Endodermal cell (in vitro differentiated cells): ENCODE measurements at places on chromosomes 1 and 21.

GRCh38 chr1:15707239-15707925 lies 23.3 kb downstream of the PLEKHM2 start:
- DNase-seq, result no peak

- no peak for DNase-seq
These were observed 156.2 kb downstream of the TPR start for GRCh38 chr1:186218654-186219352.

GRCh38 chr1:16122916-16123315 lies 33.0 kb downstream of the EPHA2 start:
- DNase-seq, result peak; percentile 40

DNA sequence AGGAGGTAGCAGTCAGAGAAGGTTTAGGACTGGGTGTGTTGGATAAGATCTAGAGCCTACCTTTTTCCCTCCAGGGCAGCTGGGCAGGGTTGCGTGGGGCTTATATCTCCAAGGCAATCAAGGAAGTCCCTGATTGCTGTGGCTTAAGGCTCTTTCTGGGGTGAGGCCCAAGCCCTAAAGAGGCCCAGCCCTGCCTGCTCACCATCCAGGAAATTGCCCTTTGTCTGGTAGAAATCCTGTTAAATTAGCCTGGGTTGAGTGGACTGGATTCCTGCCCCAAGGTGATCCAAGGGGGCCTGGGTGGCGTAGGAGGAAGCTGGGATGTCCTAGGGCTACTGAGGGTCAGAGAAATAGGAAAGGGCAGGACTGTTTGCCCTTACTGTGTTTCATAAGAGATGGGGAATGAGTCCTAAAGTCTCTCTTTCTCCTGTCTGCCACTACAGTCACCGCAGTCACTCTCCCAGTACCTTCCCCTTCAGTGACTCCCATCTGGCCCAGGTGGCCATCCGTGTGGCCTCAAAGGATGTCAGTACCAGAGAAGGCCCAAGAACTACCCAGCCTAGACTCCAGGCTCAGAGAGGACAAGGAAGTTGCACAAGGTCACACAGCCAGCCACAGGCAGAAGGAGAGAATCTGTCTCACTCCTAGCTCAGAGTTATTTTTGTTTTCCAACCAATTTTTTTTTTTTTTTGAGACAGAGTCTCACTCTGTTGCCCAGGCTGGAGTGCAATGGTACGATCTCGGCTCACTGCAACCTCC lies 25.8 kb downstream of the MFSD2A start:
- DNase-seq, result no peak

- no peak for DNase-seq
These were observed 43.4 kb downstream of the FHAD1 start for GRCh38 chr1:15290382-15290781.

- DNase-seq, result no peak
These were observed 97.1 kb downstream of the AK5 start for GRCh38 chr1:77378723-77379535.

- peak; percentile 53 for DNase-seq
These were observed 35.9 kb downstream of the FCER1A start for GRCh38 chr1:159338018-159338417.

GRCh38 chr1:29975036-29975694 lies 738.8 kb downstream of the PTPRU start:
- DNase-seq, result peak; percentile 92

GRCh38 chr1:170560681-170561285 lies 28.8 kb downstream of the GORAB start:
- DNase-seq, result no peak

DNA sequence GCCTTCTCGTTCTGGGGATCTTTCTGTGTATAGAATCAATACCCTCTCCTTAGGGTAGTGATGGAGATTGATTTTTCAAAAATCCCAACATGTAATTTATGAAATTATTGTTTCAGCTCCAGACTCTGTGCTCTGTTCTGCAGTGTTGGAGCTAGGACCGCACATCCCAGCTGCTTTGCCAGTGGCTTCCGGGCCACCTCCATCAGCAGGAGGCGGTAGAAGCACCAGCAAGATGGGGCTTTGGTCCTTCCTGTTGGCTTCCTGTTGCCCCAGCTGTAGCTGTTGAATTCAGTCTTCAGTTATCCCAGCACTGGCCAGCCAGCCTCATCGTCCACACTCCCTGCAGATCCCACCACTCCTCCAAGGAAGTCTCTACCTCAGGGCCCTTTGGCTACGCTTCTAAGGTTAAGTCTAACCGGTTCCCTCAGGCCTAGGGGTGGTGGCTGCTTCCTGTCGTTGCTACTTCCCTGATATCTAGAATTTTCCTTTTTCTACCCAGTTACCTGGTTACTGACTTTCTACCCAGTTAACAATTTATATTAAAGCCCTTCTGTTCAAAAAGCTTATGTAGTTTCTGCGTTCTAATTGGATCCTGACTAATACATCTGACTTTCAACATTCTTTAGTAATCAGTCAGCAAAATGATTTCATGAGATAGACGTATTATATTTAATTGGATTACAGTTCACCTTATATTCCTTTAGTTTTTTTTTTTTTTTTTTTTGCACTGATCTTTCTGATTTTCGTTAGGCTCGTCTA lies 24.6 kb downstream of the GALNT2 start:
- no peak for DNase-seq

DNA sequence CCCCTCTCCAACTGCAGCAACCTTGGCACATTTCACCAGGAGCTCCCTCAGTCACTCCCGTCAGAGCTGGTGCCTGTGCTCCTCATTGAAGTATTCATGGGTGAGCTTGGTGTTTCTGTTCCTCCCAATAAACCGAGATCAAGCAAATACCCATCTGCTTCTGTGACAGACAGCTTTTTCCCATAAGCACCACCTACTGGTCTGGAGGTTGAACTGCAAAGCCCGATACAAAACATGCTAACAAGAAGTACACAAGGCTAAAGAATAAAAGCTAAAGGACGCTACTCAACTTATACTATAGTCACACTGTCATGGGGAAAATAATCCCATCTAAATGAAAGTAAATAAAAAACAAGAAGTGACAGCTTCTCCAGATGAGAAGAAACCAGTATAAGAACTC lies 111.9 kb upstream of the C21orf91 start:
- peak; percentile 66 for DNase-seq

DNA sequence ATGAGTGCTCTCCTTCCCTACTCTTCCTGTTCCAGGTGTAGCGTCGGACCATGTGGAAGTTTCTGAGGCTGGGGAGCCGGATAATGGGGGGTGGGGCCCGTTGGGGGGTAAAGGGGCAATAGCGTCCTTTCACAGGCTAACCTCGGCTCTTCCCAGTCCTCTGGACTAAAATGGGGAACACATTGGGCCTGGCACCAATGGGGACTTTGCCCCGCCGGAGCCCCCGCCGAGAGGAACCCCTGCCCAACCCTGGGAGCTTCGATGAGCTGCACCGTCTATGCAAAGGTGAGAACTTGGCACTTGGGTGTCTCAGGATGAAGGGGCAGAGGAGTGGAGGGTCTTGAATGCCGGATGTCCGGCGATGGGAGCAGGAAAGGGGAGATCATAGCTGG lies 456 bp downstream of the TOMM40L start:
- peak; percentile 65 for DNase-seq

DNA sequence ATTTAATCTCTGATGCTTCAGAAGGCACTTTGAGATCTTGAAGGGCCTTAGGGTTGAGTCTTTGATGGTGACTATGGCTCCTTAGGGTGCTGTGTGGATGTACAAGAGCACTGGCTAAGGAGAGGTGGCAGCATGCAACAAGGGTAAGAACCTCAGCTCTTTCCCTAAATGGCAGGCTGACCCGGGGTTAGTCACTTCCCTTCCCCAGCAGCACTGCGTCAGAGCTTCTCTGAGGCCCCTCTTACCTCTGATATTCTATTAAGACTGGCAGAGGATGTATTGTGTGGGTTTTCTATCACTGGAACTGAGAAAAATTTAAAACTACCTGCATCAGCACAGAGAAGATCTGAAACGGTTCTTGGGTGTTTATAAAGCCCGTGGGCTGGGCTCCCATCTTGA lies 11.8 kb downstream of the C1orf116 start:
- DNase-seq, result no peak

- DNase-seq, result no peak
These were observed 22.3 kb upstream of the FAM78B start for GRCh38 chr1:166189126-166189525.

DNA sequence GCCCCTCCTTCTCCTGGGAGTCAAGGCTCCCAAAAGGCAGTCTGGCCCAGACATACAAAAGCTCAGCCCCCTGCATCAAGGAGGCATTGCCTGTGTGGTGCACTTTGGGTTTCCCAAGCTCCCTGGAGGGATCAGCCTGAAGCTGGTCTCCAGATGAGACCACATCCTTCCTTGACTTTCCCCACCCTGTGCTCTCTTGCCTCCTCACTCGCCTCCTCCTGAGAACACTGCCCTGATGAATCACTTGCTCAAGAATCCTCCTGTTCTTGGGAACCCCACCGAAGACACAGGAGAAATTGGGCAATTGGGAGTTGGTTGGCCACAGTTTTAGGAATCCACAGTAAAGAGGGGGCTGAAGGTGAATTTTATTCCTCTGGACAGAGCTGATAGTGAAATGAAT lies 34.8 kb upstream of the LYST start:
- no peak for DNase-seq

DNA sequence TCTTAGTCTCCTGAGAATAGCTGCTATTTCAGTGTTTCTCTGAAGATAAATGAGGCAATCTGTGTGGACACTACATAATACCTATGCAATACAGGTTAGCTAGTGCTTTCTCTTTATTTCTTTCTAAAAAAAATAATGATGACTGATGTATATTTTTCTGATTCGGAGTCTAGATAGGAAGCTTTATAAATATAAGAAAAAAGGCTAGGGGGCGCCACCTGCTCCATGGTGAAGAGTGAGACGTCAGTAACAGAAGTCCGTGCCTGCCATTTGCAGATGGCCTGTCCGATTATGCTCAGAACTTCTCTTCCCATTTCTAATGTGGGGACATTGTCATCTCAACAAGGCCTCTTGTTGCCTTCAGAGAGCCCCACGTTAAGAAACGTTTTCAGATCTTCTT lies 26.4 kb downstream of the QSOX1 start:
- DNase-seq, result peak; percentile 70

- DNase-seq, result peak; percentile 64
These were observed 155.8 kb upstream of the BRINP3 start for GRCh38 chr1:190633488-190633887.

DNA sequence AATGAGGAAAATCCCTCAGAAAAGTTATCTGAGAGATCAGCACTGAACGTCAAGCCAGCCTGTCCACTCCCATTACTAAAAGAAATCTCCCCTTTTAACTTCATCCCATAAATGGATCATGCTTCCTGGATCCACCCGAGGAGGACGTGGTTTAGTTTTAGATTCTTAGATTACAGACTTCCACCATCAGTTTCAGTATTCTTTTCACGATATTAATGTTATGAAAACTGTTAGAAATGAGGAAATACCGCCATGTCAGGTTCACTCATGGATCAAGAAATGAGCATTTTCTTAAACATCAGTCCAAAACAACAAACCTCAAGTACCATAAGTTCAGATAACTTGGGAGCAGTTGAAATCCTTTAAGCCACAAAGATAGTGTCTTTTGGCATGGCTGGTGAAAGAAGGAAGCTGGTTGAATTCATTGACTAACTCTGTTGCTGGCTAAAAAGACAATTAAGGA lies 49.8 kb downstream of the NFIA start:
- DNase-seq, result no peak

GRCh38 chr1:213761845-213762407 lies 225.8 kb upstream of the PROX1 start:
- peak; percentile 64 for DNase-seq

- no peak for DNase-seq
These were observed 7.4 kb upstream of the ASCL5 start for GRCh38 chr1:201134405-201134804.

DNA sequence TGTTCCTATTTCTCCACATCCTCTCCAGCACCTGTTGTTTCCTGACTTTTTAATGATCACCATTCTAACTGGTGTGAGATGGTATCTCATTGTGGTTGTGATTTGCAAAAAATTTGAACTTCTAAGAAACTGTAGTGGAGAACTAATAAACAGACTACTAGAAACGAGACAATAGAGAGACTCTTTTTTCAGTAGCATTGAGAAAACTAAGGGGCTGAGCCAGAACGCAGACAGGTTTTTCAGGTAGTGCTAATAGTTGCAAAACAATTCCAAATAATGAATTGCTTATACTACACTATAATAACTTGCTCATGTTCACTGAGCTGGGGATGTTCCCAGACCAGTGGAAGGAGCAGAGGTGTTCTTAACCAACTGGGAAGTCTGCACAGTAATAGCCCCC lies 98.8 kb upstream of the DPH5 start:
- DNase-seq, result no peak

GRCh38 chr1:119648620-119649004 lies 546 bp upstream of the ZNF697 start:
- no peak for DNase-seq
